ENCODE measurements at places on chromosomes 7 and 10.

GRCh38 chr10:120022357-120022756 is 129.8 kb downstream of the SEC23IP start:
- DNase-seq: no peak

GRCh38 chr10:11004144-11005077 is 13.3 kb upstream of the CELF2 start:
- no peak for DNase-seq

GRCh38 chr7:87398446-87398845 is 53.0 kb downstream of the CROT start:
- no peak for DNase-seq

DNA sequence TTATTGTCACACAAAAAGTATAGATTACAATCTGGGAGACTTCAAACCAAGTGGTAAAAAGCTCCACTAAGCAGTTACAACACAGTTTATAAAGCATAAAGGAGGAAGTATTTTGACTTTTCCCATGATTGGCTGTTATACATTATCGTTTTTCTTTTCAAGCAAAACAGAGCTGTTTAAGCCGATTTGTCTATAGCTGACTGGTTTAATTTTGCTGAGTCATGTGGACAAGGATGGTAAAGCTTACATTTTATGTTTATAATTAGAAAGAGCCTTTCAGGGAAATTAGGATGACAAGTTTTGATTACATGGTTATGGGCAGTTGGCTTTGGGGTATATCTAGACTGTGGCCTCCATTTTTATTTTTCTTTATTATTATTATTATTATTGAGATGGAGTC is 152.5 kb upstream of the STK17A start:
- no peak for DNase-seq

GRCh38 chr7:41261080-41261479 is 441.8 kb downstream of the INHBA start:
- DNase-seq: no peak

GRCh38 chr7:111164442-111164841 is 73.5 kb downstream of the LRRN3 start:
- DNase-seq: no peak

DNA sequence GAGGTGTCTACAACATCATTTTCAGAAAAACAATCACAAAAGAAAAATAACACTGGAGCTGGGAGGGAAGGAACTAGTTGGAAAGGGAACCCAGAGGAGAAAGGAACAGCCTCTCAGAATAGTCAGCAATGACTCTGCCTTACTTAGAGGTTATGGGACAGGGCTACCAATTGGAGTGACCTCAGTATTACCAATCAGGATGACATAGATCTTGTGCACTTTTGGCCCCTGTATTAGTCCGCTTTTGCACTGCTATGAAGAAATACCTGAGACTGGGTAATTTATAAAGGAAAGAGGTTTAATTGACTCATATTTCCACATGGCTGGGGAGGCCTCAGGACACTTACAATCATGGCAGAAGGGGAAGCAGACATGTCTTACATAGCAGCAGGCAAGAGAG is 99.7 kb upstream of the SDK1 start:
- no peak for DNase-seq

GRCh38 chr7:12967322-12967721 is 279.9 kb downstream of the ARL4A start:
- no peak for DNase-seq

- no peak for DNase-seq
These were observed 122.7 kb downstream of the TRRAP start for GRCh38 chr7:99000904-99001465.

- no peak for DNase-seq
These were observed 47.2 kb downstream of the APBB1IP start for GRCh38 chr10:26485150-26485941.

DNA sequence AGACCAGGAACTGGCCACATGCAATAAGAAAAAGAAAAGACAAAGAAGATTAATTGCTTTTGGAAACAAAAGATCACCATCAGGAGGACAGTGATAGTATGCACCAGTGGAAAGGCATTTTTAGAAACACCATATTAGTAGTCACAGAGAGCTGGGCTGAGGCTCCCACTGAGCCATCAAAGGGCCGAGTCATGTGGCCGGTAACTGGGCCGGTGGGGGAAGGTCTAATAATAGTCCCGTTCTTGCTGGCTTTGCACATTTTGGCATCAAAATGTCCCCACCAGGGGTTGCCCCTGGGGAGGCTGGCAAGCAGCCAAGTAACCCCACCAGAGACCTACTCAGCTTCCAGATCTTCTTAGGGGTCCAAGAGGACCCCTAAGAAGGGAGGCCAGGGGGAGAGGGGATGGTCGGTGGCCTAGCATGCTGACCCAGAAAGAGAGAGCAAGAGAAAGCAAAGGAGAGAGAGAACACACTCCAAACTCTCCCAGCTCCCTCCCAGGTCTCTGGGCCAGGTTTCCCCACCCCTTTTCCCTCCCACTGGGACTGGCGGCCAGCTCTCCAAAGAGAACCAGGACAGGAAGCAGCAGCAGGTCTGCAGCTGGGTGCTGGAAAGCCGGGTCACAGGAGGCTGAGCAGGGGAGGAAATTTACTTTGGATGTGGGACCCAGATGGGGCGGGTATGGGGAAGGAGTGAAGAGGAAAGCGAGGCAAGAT is 70.2 kb upstream of the FGFR2 start:
- no peak for DNase-seq

GRCh38 chr7:132464740-132465139 is 111.5 kb downstream of the PLXNA4 start:
- no peak for DNase-seq

DNA sequence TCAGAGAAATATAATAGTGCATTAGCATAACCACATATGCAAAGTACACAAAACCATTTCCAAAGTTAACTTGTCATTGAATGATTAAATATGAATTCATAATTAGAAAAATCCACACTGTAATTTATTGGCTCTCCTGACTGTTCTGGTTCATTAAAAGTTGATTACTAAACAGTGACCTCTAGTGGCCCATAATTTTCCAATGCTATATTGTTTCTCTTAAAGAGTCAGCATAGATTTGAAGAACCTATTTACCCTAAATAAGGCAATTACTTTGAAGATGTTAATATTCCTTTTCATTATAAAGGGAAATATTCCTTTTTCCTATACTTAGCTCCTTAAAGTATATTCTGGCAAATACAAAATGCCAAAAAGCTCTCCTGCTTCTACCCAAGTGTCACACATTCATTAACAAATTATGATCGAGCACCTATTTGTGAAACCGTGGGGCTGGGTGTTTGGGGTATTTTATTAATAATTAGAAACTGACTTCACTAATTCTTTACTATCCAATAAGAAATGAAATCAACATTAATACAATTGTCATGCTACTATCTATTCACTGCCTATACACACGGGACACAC is 86.2 kb downstream of the HIBADH start:
- no peak for DNase-seq

GRCh38 chr10:27561334-27561733 is 57.2 kb downstream of the RAB18 start:
- DNase-seq: no peak

DNA sequence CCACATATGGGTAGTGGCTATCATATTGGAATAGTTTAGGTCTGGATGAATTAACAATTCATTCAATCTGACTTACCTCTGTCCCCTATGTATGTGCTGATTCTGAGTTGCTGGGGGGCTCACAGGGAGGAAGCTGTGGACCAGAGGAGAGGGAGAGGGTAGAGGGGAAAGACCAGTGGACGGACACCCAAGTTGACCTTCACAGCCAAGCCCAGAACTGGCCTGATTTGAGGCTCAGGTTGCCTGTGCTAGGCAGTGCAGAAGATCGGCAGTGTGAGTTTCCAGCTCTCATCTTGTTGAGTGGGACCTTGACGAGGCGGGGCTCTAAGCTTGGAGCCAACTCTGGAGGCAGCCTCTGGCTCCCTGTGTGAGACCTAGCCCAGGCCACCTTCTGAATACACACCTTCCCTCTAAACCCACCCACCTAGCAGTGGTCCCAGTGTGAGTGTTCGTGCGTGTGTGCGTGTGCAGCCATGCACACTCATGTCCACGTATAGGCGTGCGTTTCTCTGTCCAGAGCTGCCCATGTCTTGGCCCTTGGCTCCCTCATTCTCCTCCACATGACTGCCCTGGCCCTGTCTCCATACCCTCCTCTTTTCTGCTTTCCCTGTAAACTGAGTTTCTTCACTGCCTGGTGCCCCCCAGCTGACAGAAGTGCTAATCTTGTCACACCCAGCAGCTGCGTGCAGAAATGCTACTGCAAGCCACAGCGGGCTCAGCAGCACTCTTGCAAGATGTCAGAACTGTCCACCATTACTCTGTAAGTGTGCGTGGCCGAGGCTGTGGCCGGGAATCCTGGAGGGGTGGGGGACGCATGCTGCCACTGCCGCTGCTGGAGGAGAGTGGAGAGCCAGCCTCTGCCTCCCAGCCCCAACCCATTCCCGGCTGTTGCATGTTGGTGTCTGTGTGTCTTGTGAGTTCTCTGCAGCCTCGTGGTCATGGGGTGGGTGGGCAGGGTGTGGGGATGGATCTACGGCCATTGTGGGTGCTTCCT is 47.6 kb downstream of the ADCYAP1R1 start:
- DNase-seq: no peak

- no peak for DNase-seq
These were observed 118.8 kb upstream of the SFMBT2 start for GRCh38 chr10:7529638-7530037.

GRCh38 chr10:125761961-125762360 is 13.7 kb downstream of the MMP21 start:
- no peak for DNase-seq

GRCh38 chr7:53768186-53768585 is 732.8 kb downstream of the POM121L12 start:
- no peak for DNase-seq
